ENCODE measurements at places on chromosomes 7 and 10.

- DNase-seq, result peak; percentile 58
These were observed 11.0 kb upstream of the PDCD4 start for GRCh38 chr10:110860576-110861241.

- DNase-seq, result no peak
These were observed 25.5 kb downstream of the TSPAN13 start for GRCh38 chr7:16779051-16779450.

- DNase-seq, result no peak
These were observed 137.8 kb upstream of the AKR1E2 start for GRCh38 chr10:4688168-4688567.

- DNase-seq, result no peak
These were observed 5.1 kb upstream of the TBX20 start for GRCh38 chr7:35258868-35259522.

GRCh38 chr7:48295296-48295971 lies 124.2 kb downstream of the ABCA13 start:
- no peak for DNase-seq

GRCh38 chr7:1225441-1226185 lies 7.1 kb upstream of the UNCX start:
- DNase-seq, result peak; percentile 70

Measured in activated T-cell treated with anti-CD3 and anti-CD28 coated beads, Interleukin-2, amount 50 U/mL, for 48 hours (primary cell).